Foreskin melanocyte (primary cell): ENCODE measurements at places on chromosomes 3 and 15.

GRCh38 chr15:101641894-101642293, 10.3 kb downstream of the TM2D3 start:
- peak; percentile 75 for DNase-seq

DNA sequence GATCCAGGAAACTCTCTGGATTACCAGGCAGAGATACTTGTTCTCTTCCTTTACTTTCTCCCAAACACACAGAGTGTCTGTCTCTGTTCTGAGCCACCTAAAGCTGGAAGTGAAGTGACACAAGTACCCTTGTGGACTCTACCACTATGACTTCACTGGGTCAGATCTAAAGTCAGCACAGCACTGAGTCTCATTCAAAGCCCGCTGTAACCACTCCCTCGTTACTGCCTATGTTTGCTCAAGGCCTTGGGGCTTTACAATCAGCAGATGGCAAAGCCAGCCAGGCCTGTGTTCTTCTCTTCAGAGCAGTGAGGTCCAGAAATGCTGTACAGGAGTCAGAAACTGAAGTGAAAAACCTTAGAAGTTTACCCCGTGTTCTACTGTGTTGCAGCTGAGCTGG, 588.3 kb upstream of the SEMA6D start:
- no peak for DNase-seq

DNA sequence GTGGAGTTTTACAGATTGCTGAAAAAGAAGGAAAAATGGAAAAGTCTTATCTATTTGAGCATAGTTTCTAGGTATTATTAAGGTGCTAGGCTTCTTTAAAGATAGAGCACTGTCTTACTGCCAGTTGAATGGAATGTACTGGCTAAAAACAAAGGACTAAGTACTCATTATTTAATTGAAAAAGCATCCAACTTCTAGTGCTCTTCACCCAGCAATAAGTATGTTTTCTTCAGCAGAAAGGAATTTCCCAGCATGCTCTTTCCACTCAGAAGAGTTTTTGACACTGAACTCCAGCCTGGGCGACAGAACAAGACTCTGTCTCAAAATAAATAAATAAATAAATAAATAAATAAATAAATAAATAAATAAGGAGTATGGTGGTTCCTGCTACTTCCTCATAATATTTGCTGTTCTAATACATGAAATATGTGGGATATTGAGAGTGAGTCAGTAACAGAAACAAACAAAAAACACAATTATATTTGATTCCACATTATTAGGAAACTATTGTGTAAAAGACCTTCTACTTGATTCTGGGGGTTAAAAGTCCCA, 70.6 kb downstream of the ATP13A4 start:
- no peak for DNase-seq

DNA sequence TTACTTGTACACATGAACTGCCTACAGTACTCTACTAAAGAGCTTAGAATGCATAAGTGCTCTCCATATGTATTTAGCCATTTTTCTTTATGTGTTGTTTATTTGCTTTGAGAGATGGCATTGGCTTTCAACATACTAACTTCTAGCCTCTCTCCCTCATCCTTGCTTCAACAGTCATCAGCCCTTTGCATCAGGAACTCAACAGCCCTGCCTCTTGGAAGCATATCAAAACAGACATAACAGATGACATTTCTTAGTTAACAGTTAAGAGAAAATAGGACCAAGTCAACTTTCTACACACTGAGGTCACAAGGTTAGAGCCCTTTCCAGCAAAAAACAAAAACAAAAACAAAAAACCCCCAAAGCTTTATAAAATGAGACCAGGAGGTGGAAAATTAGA, 145.6 kb downstream of the TCF12 start:
- DNase-seq, result no peak

GRCh38 chr3:62238431-62238830, 134.9 kb downstream of the FEZF2 start:
- DNase-seq, result no peak

DNA sequence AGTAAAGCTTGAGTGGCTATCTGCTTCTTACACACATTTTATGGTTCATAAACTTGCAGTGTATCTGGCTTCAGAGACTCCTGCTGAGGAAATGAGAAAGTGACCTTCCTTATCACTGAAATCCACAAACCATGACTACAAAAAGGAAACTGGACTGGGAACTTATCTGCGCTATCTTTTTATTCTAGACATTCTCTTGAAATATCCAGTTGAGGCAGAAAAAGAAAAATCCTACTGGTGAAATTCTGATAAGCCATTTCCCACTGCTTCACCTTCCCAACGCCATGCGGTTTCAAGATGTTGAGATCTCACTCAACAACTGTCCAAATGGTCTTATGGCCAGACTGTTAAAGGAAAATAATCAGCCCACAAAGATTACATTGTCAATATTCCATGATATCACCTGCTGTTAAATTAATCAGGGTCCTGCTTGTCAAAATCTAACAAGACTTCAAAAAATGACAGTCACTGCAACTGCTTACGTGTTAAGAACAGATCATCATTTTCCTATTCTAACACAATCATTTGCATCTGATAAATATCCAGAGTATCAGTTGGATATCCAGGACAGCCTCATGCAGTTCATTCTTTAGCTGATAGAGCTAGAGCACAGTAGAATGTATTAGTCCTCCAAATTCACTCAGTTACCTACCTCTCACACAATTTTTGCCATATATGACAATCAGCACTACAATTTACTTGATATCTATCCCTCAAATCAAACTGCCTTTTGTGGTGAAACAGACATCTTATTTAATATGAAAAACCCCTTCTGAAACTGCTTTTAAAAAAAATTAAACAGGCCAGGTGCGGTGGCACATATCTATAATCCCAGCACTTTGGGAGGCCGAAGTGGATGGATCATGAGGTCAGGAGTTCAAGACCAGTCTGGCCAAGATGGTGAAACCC, 538.1 kb downstream of the MAGI1 start:
- DNase-seq, result no peak

DNA sequence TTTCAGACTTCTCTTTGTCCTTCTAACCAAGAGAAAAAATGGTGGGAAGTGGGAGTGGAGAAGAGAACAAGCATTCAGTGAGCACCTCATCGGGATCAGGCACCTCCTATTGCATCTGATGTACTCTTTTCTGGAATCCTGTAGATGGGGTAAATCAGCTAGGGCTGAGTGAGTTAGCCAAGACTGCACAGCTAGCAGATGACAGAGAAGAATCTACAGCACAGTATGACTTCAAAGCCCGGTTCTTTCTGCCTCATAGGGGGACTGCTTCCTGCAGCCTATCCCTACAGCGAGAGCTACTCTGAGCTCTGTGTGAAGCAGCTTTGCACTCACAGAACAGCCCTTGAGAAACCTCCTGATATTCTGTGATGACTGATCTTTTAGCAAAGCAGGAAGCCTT, 275.2 kb upstream of the MEIS2 start:
- DNase-seq, result no peak

DNA sequence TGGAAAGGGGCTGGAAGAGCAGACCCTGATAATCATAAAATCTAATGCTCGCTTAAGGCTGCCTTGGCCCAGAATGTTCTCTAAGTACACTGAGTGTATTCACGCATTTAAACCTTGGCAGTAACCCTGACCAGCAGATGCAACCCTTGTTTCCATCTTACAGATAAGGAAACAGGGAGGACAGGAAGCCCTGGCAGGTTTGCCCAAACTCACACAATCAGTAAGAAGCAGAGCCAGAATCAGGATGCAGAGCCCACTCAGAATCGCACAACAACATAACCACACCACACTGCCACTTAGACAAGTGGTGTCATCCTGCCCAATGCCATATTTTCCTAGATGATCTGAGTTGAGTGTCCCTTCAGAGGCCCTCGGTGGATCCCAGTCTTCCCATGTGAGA, 214.5 kb upstream of the HES1 start:
- DNase-seq, result no peak

GRCh38 chr15:31158858-31159569, 57.5 kb upstream of the TRPM1 start:
- DNase-seq, result no peak

DNA sequence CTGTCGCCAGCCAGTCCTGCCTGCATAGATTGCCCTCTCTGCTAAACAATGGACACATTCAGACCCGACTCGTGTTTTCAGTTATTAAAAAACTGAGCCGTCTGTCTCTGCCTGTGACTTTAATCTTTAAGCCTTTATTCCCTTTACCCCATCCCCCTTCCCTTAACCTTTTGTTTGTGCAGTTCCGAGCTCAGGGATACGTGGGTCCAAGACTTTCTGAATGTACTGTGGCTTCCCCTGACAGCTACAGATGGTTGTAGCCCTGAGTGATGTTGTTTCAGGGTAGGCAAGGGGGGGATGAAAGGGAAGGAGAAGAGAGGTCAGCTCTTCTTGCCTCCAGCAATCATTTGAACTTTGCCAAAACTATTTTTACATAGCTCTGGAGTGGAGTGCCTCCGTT, 44.6 kb downstream of the EEFSEC start:
- peak; percentile 84 for DNase-seq

DNA sequence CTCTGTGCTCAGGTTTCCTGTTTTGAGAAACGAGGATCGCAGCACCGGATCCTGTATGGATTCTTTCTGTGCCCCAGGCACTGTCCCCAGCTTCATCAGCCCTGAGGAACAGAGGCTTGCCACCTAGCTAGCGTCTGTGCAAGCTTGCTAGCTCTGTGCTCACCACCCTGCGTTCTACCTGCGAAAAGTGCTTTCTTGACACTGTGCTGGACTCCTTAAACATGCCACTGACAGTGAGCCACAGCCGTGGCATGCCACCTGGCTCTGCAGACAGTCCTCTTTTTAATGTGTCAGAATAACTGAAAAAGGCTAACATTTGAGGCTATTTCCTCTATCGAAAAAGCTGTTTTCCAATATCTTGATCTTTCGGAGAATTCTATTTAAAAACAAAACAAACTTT, 1.4 kb downstream of the PGPEP1L start:
- no peak for DNase-seq

GRCh38 chr3:108018552-108018951, 72.3 kb downstream of the CD47 start:
- no peak for DNase-seq

GRCh38 chr15:29312387-29312786, 42.8 kb upstream of the NSMCE3 start:
- DNase-seq, result no peak
